Muscle of back (tissue), 13 donors: ENCODE measurements at places on chromosomes 4 and X.

- no peak for DNase-seq
Measured at GRCh38 chr4:113627321-113627720, 134.2 kb downstream of the CAMK2D start.

DNA sequence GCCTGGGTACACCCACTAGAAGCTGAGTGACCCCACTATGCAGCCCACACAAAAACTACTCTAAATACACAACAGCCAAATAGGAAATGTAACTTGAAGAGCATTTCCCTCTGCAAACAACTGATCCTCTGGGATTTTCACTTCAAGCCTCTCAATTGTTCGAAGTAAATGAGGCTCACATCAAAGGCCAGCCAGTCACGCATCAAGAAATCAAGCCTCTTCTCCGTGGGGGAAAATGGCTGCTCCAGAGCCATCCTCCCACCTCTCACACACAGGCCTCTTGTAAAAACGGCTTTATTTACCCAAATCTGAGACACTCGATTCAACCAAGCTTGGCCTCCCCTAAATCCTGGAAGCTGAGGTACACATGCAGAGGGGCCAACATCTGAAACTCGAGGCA, 14.3 kb downstream of the PCDH19 start:
- no peak for DNase-seq

GRCh38 chr4:41594432-41594831, 56.5 kb downstream of the LIMCH1 start:
- peak; percentile 45 for DNase-seq

DNA sequence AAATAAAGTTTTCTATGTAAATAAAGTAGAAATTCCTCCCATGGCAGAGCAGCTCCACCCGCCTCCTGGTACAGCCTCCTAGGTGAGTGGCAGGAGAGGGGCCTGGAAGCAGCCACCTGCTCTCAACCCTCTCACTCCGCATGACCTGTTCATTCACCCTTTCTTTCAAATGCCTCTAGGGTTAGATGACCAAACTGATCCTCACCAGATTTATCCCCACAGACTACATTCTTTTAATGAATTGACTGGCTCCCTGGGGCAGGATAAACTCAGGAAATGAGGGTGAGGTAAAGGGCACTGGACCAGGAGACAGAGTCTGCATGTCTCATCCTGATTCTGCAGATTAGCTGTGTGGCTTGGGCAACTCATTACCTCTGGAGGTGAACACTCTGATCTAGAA, 32.6 kb upstream of the NKX6-1 start:
- DNase-seq = no peak

DNA sequence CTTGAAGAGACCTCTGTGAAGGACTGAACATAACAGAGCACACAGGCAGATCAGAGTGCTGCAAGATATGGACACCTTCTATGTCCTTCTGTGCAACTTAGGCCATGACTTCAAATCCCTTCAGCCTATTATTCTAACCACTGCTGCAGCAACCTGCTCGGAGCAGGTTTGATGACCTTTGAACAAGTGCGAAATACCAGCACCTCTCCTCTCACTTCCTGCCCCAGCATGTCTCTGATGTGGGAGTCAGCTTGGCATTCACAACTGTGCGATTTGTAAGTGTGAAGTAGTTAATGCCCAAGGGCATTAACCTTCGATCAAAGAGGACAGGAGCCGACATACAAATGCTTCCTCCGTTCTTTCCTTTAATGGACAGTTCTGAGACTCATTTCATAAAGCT, 1.6 kb upstream of the EXOC1 start:
- no peak for DNase-seq

GRCh38 chr4:184344899-184345572, 127.4 kb upstream of the ENPP6 start:
- DNase-seq = no peak

DNA sequence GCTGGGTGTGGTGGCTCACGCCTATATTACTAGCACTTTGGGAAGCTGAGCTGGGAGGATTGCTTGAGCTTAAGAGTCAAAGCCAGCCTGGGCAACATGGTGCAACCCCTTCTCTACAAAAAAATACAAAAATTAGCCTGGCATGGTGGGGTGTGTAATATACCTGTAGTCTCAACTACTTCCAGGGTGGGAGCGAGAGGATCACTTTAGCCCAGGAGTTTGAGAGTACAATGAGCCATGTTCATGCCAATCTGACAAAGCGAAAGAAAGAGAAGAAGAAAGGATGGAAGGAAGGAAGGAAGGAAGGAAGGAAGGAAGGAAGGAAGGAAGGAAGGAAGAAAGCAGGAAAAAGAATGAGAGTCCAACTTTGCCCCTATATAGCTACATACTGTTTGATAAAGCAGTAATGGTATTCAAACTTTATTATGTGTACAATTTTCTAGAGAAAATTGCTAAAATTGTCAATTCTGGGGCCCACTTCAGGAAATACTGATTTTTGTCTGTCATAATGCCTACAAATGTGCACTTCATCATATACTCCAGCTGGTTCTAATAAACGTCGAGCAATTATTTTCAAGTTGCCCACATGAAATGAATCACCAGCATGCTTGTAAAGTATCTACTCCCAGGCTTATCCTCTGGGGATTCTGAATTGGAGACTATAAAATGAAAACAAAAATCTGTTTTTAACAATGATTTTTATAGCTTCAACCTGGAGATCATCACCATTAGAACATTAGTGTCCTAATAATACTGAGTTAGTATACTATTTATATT, 132.3 kb downstream of the NDST4 start:
- peak; percentile 26 for DNase-seq

DNA sequence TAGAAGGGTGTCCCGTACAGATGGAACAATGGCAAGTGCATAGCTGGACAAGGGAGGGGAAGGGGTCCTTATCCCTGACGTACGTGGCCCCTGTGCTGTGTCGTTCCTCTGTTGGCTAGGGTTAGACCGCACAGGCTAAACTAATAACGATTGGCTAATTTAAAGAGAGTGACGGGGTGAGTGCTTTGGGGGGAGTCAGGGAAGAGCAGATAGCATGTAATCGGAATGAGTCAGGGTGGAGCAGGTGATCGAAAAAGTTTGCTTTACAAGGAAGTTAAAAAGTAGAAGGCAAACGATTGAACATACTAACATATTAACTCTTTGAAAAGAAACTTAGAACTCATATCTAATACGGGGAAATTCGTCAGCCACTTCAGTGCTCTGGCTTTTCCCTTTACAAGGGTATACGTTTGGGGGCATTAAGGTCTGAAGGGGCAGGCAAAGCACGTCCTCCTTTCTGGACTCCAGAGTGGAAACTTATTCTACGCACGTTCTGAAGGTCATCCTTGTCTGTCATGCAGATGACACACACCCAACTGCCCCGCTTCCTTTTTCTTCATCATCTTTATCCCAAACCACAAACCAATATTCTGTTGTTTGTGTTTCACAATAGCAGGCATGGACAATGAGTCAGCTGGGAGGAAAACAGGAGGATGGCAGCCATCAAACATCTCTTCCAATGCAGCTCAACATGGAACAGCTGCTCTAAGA, 10.2 kb upstream of the CRLF2 start:
- DNase-seq = peak; percentile 3

DNA sequence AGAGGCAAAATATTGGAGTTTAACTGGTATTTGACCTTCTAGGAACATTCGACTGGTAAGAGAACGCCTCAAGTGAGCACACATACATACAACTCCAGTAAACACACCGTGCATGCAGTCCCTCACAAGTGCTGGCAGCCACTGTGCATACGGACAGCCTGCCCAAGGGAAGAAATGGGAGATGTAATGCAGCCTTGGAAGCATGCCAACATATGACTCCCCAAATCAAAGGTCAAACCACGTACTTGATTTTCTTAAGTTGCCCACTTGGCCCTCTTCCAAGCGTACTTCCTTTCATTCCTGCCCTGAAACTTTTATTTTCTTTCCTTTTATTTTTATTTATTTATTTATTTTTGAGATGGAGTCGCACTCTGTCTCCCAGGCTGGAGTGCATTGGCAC, 206.6 kb downstream of the SPRY1 start:
- no peak for DNase-seq

DNA sequence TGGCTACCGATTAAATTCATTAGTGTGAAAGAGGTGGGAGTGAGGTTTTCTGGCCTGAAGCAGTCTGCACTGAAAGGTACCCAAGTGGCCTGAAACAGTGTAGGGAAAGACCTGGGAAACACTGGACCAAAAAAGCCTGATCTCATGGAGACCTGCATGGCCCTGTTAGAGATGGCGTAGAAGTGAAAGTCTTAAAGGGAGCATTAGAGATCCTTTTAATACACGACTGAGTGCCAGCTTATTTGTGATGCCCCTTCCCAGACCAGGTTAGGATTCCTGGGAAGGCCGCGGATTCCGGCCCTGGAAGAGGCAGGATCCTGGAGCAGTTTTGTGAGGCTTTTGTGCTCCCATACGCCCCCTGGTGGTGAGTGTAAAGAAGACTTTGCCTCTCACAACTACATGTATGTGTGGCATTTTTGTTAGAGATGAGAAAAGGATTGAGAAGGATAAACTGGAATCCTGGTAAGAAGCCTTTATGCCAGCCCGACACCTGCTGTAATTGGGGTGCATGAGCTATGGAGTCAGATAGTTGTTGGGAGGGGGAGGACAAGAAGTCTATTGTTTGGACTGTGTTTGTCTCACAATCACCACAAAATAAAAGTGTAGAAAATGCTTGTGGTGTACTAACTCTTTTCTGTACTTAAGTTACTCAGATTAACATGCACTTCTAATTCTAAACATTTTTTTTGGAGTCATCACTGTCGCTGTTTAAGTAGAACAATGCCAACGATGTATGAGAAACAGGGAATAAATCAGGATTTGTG, 54.0 kb downstream of the JADE1 start:
- peak; percentile 87 for DNase-seq

DNA sequence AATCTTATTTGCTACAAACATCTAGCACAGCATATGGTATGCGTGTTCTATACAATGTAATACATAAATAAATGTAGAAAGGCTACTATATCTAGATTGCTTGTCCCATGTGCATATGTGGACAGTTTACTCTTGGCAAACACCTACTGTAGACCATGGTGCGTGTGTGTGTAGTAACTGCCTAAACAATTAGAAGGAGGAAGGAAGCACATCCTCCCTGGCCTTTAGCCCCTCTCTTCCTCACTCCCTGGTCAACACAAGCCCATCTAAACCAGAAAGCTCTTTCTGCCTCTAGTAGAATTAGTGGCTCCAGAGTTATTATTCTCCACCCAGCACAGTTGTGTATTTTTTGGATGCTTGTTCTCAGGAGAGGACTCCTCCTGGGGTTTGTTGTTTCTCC, 73.9 kb downstream of the KDR start:
- DNase-seq = no peak

DNA sequence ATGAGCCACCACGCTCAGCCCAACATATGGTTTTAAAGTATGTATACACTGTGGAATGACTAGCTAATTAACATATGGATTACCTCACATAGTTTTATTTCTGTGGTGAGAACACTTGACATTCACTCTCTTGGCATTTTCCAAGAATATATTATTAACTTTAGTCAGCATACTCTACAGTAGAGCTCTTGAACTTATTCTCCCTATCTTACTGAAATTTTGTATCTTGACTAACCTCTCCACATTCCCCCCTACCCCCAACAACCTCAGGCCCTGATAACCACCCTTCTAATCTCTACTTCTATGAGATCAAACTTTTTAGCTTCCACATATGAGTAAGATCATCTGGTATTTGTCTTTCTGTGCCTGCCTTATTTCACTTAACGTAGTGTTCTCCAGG, 38.6 kb upstream of the AGA start:
- DNase-seq = no peak

DNA sequence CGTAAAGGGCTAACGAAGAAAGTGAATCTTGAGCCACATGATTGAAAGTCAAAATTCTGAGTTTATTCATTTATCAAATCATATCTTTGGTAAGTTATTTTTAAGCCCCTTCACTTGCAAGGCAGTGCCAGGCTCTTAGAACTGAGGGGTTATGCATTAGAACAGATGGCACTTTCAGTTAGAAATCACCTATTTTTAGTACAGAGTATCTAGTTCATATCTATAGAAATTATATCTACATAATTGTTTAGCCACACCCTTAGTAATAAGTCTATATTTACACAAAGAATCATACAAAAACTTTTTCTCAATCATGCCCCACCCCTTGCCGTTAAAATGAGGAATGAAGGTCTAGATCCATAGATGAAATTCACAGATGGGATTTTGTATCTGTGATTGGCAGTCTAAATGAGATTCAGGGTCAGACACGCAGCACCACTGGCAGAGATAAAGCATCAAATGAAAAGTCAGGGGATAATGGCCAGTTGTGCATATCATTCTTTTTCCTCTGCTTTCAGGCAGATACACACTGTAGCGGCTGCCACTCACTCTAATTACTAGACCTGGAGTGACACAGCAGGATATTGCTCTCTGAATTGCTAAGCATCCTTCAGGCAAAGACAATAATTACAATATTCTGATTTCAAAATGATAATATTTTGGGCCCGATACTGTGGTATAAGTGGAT, 440.5 kb downstream of the MAPK10 start:
- DNase-seq = no peak

DNA sequence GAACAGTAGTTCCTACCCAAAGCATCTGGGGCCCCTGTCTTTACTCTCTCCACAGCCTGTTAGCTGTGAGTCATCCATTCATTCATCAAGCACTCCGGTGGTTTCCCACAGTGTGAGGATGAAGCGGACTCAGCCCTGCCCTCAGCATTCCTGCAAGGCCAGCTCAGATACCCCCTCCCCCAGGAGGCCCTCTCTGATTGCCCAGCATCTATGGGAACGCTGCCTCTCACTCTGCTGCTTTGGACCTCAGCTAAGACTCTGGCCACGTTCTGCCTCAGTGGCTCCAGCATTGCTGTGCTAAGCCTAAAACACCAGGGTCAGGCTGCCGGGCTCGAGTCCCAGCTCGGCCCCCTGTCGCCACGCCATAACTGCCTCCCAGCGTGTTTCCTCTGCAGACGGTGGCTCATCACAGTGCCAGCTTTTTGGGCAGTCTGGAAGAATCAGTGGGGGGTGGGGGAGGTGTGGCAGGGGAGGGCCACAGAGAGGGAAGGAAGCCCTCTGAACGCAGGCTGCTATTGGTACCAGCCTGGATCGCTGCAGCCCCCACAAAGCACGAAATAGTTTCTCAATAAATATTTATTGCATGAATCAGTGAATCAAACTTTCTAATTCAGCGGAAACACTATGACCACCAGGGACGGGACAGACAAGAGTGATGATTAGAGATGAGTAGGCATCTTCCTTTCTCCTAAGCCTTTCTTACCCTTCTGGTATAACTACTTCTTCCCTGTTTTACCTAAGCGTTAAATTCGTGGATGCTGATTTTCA, 74.4 kb downstream of the SORCS2 start:
- no peak for DNase-seq

GRCh38 chrX:44071847-44072551, 98.8 kb upstream of the NDP start:
- DNase-seq = peak; percentile 43

GRCh38 chr4:19655666-19656065, 596.0 kb upstream of the SLIT2 start:
- DNase-seq = no peak

DNA sequence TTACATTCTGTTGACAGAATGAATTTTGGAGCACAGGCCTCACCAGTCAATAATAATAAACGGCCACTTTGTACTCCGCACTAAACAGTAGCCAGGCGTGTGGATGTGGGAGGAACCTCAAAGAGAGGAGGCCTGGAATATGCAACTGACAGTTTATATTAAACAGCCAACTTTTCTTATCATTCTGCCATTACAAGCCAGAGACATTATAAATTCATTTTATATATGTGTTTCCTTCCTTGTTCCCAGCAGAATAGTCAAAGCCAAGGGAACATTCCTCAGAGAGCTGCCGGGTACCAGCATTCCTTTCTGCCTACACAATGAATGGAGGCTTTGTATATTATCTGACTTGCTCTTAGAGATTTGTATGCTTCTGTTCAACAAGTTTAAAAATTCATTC, 436.5 kb upstream of the FTHL17 start:
- DNase-seq = peak; percentile 28

GRCh38 chr4:52483186-52483890, 175.8 kb downstream of the USP46 start:
- DNase-seq = no peak
